Epithelial cell of esophagus (primary cell): ENCODE measurements at places on chromosomes 6 and 20.

DNA sequence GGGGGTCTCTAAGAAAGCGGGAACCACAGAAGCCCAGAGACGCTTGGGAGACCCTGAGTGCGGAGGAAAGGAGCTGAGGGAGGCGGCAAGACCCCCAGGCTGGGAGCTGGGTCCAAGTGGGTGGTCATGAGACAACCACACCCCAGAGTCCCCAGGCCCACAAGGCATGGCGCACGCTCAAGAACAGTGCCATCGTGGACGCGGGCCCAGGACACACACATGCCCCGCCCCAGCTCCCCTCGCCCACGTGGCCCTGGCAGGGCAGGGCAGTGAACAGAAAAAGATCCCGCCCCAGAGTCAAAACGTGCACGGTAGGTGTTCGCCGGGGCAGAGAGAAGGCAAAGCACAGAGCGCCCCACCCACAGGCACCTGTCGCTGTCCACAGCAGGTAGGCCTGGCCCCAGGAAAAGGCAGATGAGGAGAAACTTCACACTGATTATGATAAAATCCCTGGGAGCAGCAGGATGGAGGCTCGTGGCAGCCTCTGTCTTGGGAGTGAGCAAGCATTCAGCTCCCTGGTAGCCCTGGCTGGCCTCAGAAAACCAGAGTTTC lies 50.0 kb downstream of the BPIFB1 start:
- DNase-seq = no peak

DNA sequence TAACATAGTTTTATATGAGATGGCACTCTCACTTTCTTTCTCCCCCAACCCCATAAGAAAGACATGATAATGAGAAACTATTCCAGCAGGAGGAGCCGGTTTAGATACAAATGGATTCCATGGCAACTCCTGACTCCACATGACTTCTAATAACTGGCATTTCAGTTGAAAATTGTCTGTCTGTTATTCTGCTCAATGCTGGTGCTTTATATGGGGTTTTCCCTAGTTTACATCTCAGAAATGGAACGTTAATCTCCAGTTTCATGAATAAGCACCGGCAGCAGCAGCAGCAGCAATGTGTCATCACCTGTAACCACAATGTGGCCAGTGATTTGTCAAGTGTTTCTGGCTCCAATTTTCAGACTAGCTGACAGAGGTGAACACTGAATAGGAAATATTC lies 8.0 kb upstream of the SIM1 start:
- peak; percentile 85 for DNase-seq

GRCh38 chr6:113830140-113830539 lies 27.0 kb upstream of the MARCKS start:
- no peak for DNase-seq

- no peak for DNase-seq
These were observed 2.2 kb upstream of the GRM4 start for GRCh38 chr6:34147906-34148630.

- DNase-seq = peak; percentile 87
These were observed 48.3 kb downstream of the PTPN1 start for GRCh38 chr20:50558483-50558925.
